ENCODE measurements at places on chromosomes 12 and 14. TPM values are rescaled to one million over a fixed set of nuclear protein-coding genes. Genes with fewer than 3 reads are reported as not detected.

Gene C12orf50
- total RNA-seq, result 0.20 TPM

Gene MSI1
- total RNA-seq, result 8.8 TPM

Gene PPFIA2
- total RNA-seq, result 1.5 TPM

Gene PRKCH
- 1.8 TPM for total RNA-seq

Gene RNF212B
- not detected for total RNA-seq

DNA sequence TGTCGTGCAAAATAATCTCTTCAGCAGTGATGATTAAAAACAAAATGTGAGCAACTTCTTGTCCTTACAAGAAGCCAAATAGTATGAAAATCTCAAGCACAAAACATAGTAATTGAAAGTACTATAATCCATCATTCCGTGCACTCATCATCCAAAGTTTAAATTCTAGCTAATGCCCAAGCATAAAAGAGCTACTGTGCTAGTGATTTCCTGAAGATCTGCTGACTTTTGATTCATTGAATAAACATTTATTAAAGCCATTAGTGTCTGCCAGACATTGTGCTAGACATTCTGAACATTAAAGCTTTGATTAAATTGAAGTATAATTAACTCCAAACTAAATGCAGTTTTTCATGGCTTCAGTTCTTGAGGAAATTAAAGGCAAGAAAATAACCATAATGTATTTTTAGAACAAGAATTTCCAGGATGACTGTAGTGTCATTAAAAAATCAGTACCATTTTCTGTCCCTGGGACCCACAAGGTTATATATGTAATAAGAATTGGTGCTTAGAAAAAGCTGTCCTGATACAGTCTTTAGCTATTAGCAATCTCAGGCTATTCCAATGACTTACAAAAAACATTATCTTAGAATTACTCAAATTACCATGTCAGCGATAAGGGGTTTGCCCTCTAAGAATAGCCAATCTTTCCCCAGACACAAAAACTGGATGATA is 71.7 kb downstream of the CMAS start:
- no peaks in the 10 kb centered on the region for H3K4me1 ChIP-seq
- no peaks in the 10 kb centered on the region for H3K27me3 ChIP-seq
- no peaks in the 10 kb centered on the region for H3K36me3 ChIP-seq
- no peak for DNase-seq
- H3K27ac ChIP-seq, result no peak overlapping the region

GRCh38 chr12:128458301-128458974 is 191.5 kb downstream of the TMEM132C start:
- no peaks in the 10 kb centered on the region for H3K4me1 ChIP-seq
- no peak for DNase-seq
- H3K27me3 ChIP-seq, result peaks cover 33% of the 10 kb centered on the region

All from A673 (cell line).